ENCODE measurements at places on chromosomes 13 and 19.
A peak's percentile ranks its signal among the peaks of the same experiment; 100 is the strongest.

GRCh38 chr13:42041011-42041683 is 7.3 kb upstream of the DGKH start:
- peak; percentile 56 for DNase-seq

GRCh38 chr19:40174092-40174491 is 17.1 kb upstream of the MAP3K10 start:
- DNase-seq, result no peak

DNA sequence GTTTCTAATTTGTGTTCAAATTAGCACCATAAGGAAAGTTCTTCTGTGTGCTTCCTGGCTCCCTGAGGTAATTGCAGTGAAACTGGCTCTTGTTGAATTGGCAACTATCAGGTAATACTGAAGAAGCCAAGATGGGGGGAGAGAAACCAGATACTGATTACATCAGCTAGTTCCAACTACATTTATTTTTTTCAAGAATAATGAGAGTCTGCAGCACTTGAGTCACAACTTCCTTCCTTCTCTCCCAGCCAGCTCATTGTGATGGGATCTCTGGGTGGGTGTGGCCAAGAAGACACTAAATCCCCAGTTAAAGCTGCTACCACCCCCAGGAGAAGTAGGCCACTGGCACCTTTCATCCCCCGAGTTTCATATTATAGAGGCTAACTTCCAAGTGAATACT is 100.7 kb upstream of the RXFP2 start:
- no peak for DNase-seq

DNA sequence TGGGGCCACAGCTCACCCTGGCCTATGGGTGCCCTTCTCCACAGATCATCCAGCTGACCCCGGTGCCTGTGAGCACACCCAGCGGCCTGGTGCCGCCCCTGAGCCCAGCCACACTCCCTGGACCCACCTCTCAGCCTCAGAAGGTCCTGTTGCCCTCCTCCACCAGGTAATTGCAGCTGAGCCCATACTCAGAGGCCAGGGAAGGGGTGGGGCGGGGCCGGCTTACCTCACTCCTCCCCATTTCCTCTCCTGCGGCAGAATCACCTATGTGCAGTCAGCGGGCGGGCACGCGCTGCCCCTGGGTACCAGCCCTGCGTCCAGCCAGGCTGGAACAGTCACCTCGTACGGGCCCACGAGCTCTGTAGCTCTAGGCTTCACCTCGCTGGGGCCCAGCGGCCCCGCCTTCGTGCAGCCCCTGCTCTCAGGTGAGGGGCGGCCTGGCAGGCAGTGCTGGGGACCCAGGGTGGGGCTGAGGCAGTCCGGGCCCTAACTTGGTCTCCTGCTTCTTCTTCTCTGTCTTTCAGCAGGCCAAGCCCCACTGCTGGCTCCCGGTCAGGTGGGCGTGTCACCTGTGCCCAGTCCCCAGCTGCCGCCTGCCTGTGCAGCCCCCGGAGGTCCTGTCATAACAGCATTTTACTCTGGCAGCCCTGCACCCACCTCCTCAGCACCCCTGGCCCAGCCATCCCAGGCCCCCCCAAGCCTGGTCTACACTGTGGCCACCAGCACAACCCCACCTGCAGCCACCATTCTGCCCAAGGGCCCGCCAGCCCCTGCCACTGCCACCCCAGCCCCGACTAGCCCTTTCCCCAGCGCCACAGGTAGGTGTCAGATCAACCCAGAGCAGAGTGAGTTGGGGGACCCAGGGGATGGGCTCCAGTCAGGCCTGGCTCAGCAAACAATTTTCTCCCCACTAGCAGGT is 9.6 kb upstream of the PRR19 start:
- DNase-seq, result no peak

Data from GM13977 (cell line).